ENCODE measurements at places on chromosomes 4 and X. TPM values are rescaled to one million over a fixed set of nuclear protein-coding genes. Genes with fewer than 3 reads are reported as not detected.

DNA sequence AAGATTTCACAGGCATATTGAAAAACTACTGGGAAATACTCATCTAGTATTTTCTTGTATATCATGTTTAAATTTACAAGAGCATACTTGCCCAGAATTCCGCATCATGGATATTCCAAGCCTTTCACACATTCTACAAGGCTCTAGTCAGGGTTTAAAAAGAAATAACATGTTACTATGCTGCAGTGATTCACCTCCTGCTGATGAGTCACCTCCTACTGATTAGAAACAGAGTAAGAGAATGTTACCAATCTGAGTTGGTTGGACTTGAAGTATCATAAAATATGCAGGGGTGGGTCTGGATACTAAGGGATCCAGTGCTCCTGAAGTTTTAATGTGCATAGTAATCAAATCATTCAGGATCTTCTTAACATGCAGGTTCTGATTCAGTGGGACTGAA is 192.0 kb upstream of the ANK2 start:
- H3K4me1 ChIP-seq = no peaks in the 10 kb centered on the region
- no peaks in the 10 kb centered on the region for H3K27me3 ChIP-seq
- H3K4me3 ChIP-seq = no peak overlapping the region
- DNase-seq = no peak

GRCh38 chr4:182789529-182789928 is 127.7 kb downstream of the DCTD start:
- no peaks in the 10 kb centered on the region for H3K36me3 ChIP-seq
- H3K4me3 ChIP-seq = no peak overlapping the region
- peaks cover 2% of the 10 kb centered on the region for H3K27me3 ChIP-seq
- H3K27ac ChIP-seq = no peak overlapping the region
- H3K4me1 ChIP-seq = no peaks in the 10 kb centered on the region

GRCh38 chr4:26342328-26343037 is 21.7 kb downstream of the RBPJ start:
- peaks cover 48% of the 10 kb centered on the region for H3K4me1 ChIP-seq
- DNase-seq = no peak
- H3K27ac ChIP-seq = no peak overlapping the region

- H3K27me3 ChIP-seq = no peaks in the 10 kb centered on the region
- no peak overlapping the region for H3K27ac ChIP-seq
- H3K4me1 ChIP-seq = no peaks in the 10 kb centered on the region
- H3K36me3 ChIP-seq = no peaks in the 10 kb centered on the region
- no peak overlapping the region for H3K4me3 ChIP-seq
Measured at GRCh38 chr4:114827651-114828050, 229.0 kb downstream of the UGT8 start.

- H3K4me1 ChIP-seq = no peaks in the 10 kb centered on the region
- H3K36me3 ChIP-seq = no peaks in the 10 kb centered on the region
- no peak overlapping the region for H3K27ac ChIP-seq
- no peak for DNase-seq
Measured at GRCh38 chr4:188439641-188440311, 300.5 kb downstream of the TRIML1 start.

GRCh38 chrX:65731684-65732289 is 64.3 kb downstream of the MSN start:
- no peak overlapping the region for H3K4me3 ChIP-seq
- no peaks in the 10 kb centered on the region for H3K27me3 ChIP-seq

DNA sequence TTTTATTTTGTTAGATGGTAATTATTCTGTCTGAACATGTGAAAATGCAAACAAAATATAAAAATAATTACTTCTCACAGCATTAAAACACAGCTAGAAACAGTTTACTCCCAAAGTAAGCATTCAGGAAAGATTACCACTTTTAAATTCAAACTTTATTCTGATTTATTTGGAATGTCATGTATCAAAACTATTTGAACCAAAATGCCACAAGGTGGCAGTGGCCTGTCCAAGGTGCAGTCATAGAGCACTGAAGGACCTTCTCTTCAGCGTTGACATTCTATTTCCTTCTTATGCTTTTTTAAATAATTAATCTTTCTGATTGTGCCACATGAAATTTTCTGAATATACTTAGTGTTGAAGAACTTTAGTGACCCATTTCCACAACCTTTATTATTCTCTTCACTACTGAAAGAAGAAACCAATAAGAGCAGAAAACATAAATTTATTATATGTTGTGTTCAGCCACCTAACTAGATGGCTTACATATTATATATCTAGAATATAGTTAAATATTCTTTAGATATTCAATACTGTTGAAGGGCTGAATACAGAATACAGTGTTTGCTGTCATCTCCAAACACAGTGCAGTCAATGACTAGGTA is 283.6 kb downstream of the CFAP299 start:
- H3K36me3 ChIP-seq = peaks cover 2% of the 10 kb centered on the region
- no peaks in the 10 kb centered on the region for H3K27me3 ChIP-seq
- H3K27ac ChIP-seq = no peak overlapping the region
- no peaks in the 10 kb centered on the region for H3K4me1 ChIP-seq
- DNase-seq = no peak

- H3K27me3 ChIP-seq = no peaks in the 10 kb centered on the region
- no peak overlapping the region for H3K4me3 ChIP-seq
- no peaks in the 10 kb centered on the region for H3K4me1 ChIP-seq
- H3K27ac ChIP-seq = no peak overlapping the region
- no peaks in the 10 kb centered on the region for H3K36me3 ChIP-seq
Measured at GRCh38 chrX:29531336-29531735, 684.0 kb upstream of the MAGEB2 start.

GRCh38 chr4:40196724-40197281 is at the start of gene RHOH:
RHOH (plus strand) TSS chr4:40197031; CDS start chr4:40243387, 46,356 bp downstream.
- peak within 1 kb of the TSS; percentile 95 for H3K27ac ChIP-seq
- peak; percentile 55 for DNase-seq
- peak within 1 kb of the TSS; percentile 97 for H3K4me3 ChIP-seq
- peaks cover 68% of the 10 kb centered on the region for H3K4me1 ChIP-seq
- H3K27me3 ChIP-seq = no peaks in the 10 kb centered on the region

- no peaks in the 10 kb centered on the region for H3K4me1 ChIP-seq
- peaks cover 25% of the 10 kb centered on the region for H3K27me3 ChIP-seq
- no peaks in the 10 kb centered on the region for H3K36me3 ChIP-seq
- H3K27ac ChIP-seq = no peak overlapping the region
- H3K4me3 ChIP-seq = no peak overlapping the region
Measured at GRCh38 chr4:74320559-74321118, 12.4 kb downstream of the EPGN start.

- no peak overlapping the region for H3K4me3 ChIP-seq
- no peak for DNase-seq
- no peaks in the 10 kb centered on the region for H3K4me1 ChIP-seq
- no peaks in the 10 kb centered on the region for H3K36me3 ChIP-seq
- no peak overlapping the region for H3K27ac ChIP-seq
Measured at GRCh38 chr4:141074098-141074878, 59.0 kb downstream of the RNF150 start.

GRCh38 chr4:164383358-164384220 is 370.3 kb upstream of the SMIM31 start:
- no peaks in the 10 kb centered on the region for H3K4me1 ChIP-seq
- peaks cover 25% of the 10 kb centered on the region for H3K27me3 ChIP-seq
- H3K27ac ChIP-seq = no peak overlapping the region
- H3K36me3 ChIP-seq = no peaks in the 10 kb centered on the region
- H3K4me3 ChIP-seq = no peak overlapping the region
- no peak for DNase-seq

GRCh38 chr4:93791570-93792195 is 36.9 kb upstream of the ATOH1 start:
- no peaks in the 10 kb centered on the region for H3K36me3 ChIP-seq
- no peaks in the 10 kb centered on the region for H3K27me3 ChIP-seq
- H3K27ac ChIP-seq = no peak overlapping the region
- no peaks in the 10 kb centered on the region for H3K4me1 ChIP-seq
- no peak for DNase-seq
- no peak overlapping the region for H3K4me3 ChIP-seq

DNA sequence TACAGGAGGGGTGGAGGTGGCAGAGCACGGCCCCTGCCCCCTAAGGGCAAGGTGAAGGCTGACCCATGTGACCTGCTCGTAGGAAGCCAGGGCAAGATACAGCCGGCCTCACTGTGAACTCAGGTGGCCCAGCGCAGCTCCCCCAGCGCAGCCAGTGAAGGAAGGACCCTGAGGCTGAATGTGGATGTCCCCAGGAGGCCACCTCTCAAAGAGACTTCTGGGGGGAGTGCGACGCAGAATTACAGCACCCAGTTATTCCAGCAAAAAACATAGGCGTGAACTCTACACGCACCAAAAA is 52.6 kb downstream of the ZFYVE28 start:
- no peak for DNase-seq
- H3K4me3 ChIP-seq = no peak overlapping the region
- peaks cover 3% of the 10 kb centered on the region for H3K4me1 ChIP-seq

- H3K4me1 ChIP-seq = peaks cover 61% of the 10 kb centered on the region
- peaks cover 63% of the 10 kb centered on the region for H3K27me3 ChIP-seq
- no peak overlapping the region for H3K27ac ChIP-seq
- no peak for DNase-seq
- no peaks in the 10 kb centered on the region for H3K36me3 ChIP-seq
Measured at GRCh38 chr4:54229631-54230483, 764 bp downstream of the PDGFRA start.

DNA sequence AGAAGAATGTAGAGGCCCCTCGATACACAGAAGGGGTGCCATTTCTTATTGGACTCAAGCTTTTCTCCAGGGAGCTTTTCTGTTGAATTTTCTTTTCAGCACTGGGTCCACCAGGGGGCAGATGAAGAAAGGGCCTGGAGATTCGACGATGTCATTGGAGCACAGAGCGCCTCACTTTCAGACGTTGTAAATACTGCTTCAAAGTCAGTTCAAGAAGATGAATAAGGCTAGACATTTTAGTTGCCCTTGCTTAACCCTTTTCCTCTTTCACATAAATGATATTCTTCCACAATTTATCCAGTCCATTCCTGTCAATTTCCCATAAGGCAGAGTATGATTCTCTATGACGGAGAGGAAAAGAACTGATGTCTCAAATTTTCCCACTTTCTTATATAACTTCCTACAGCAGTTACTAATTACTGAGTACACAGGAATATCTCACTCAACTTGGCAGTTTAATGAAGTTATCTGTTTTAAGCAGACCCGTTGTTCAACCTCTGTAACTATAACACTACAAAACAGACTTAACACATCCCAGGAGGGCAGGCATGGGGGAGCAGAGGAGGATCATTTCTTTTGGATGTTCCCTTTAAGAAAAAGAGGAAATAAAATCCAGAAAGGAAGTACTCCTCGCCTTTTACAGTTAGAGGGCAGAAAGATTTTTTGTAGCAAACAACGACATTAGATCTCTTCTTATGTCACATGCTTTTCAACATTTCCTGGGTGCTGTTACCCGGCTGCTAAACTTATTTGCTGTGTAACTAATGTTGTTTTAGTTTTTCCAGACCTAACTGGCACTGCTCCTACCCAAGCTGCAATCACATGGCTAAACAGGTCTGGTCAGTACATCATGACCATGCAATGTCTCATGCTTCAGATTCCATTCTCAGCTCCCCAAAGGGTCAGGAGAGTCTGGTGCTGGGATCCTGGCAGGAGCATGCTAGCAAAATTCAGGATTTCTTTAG is 12.2 kb upstream of the CENPU start:
- peak; percentile 35 for DNase-seq
- H3K4me3 ChIP-seq = peak overlapping the region; percentile 5
- no peaks in the 10 kb centered on the region for H3K36me3 ChIP-seq
- H3K27me3 ChIP-seq = no peaks in the 10 kb centered on the region
- no peak overlapping the region for H3K27ac ChIP-seq

DNA sequence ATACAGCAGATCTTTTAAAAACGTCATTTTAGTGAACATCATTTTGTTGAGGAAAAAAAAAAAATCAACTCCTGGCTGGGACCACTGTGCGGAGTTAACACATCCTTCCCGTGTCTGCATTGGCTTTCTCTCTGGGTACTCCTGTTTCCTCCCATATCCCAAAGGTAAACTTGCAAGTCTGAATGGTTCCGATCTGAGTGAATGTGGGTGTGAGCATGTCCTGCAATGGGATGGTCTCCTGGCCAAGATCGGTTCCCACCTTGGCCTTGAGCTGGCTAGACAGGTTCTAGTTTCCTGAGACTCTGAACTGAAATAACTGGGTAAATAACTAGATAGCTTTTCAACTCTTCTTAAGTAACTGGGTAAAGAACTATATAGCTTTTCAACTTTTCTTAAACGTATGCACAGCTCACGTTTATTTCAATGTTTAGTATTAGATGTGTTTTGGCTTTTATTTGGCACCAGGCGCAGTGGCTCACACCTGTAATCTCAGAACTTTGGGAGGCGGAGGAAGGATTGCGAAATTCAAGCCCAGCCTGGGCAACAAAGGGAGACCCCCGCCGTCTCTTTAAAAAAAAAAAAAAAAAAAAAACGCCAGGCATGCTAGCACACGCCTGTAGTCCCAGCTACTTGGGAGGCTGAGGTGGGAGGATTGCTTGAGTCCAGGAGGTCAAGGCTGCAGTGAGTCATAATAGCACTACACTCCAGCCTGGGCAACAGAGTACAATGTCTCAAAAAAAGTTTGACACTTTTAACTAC is 14.0 kb downstream of the RBMX start:
- H3K4me3 ChIP-seq = no peak overlapping the region
- peak overlapping the region; percentile 24 for H3K27ac ChIP-seq
- peaks cover 68% of the 10 kb centered on the region for H3K36me3 ChIP-seq
- H3K27me3 ChIP-seq = no peaks in the 10 kb centered on the region

GRCh38 chrX:118978451-118978850 is 4.0 kb downstream of the LONRF3 start:
- no peaks in the 10 kb centered on the region for H3K36me3 ChIP-seq
- DNase-seq = no peak
- no peak overlapping the region for H3K4me3 ChIP-seq
- no peaks in the 10 kb centered on the region for H3K27me3 ChIP-seq
- no peak overlapping the region for H3K27ac ChIP-seq

Gene LONRF3
- 1.3 TPM for total RNA-seq

Gene MAB21L2
- not detected for total RNA-seq

Gene CT45A8
- not detected for total RNA-seq

Gene TIGD4
- 0.24 TPM for total RNA-seq

Gene DCAF8L2
- total RNA-seq = not detected

Gene NPY2R
- not detected for total RNA-seq

Gene UGT8
- total RNA-seq = 20.0 TPM

Gene KCNIP4
- not detected for total RNA-seq

Gene CT45A5
- total RNA-seq = not detected
